Bronchus fibroblast of lung (primary cell): ENCODE measurements at places on chromosomes 4 and X. TPM values are rescaled to one million over a fixed set of nuclear protein-coding genes. Genes with fewer than 3 reads are reported as not detected.

The CT45A10 gene
- not detected in 2 replicates for total RNA-seq

The PPEF1 gene
- total RNA-seq = not detected in 2 replicates

The GLRB gene
- 3.9 and 4.2 TPM in 2 replicates for total RNA-seq

The HEPH gene
- 5.2 and 7.1 TPM in 2 replicates for total RNA-seq

The SH3TC1 gene
- 3.5 and 4.2 TPM in 2 replicates for total RNA-seq

The MAGED4 gene
- total RNA-seq = 81.3 and 103 TPM in 2 replicates

The CXCL3 gene
- 2.4 and 4.6 TPM in 2 replicates for total RNA-seq

The CENPVL1 gene
- not detected in 2 replicates for total RNA-seq

The ADRA2C gene
- 0.17 TPM in 1 of 2 replicates, not detected in the other for total RNA-seq

The SHROOM2 gene
- 10.3 and 13.3 TPM in 2 replicates for total RNA-seq

The CASP3 gene
- total RNA-seq = 17.4 and 21.2 TPM in 2 replicates

The PPP1R2C gene
- not detected in 2 replicates for total RNA-seq

The CXCL8 gene
- total RNA-seq = 5.6 and 6.9 TPM in 2 replicates

The GYPE gene
- 0.74 and 0.84 TPM in 2 replicates for total RNA-seq

The VCX3B gene
- total RNA-seq = not detected in 2 replicates

The TRIM60 gene
- not detected in 2 replicates for total RNA-seq

The NOX1 gene
- not detected in 2 replicates for total RNA-seq

The CHST7 gene
- total RNA-seq = 7.9 and 8.9 TPM in 2 replicates

The PLXNB3 gene
- 4.2 and 5.8 TPM in 2 replicates for total RNA-seq

The LIMCH1 gene
- 0.34 and 2.2 TPM in 2 replicates for total RNA-seq

The PNMA6F gene
- total RNA-seq = not detected in 2 replicates

The DMRTC1 gene
- not detected in 2 replicates for total RNA-seq

The CFAP47 gene
- total RNA-seq = not detected in 2 replicates

The NPY1R gene
- total RNA-seq = not detected in 2 replicates

The PNCK gene
- 0.15 TPM in 1 of 2 replicates, not detected in the other for total RNA-seq

The TMSB15A gene
- 56.0 and 64.7 TPM in 2 replicates for total RNA-seq

The BEX2 gene
- 0.34 and 0.89 TPM in 2 replicates for total RNA-seq

The CLDN2 gene
- total RNA-seq = not detected in 2 replicates

The XAGE5 gene
- total RNA-seq = not detected in 2 replicates

The GAGE12F gene
- total RNA-seq = not detected in 2 replicates

The NAT8L gene
- total RNA-seq = under 0.01 TPM in 1 of 2 replicates, not detected in the other

The STS gene
- 1.5 and 1.7 TPM in 2 replicates for total RNA-seq

The NAAA gene
- 29.4 and 42.7 TPM in 2 replicates for total RNA-seq

The PGAM4 gene
- total RNA-seq = not detected in 2 replicates

The CDS1 gene
- under 0.01 and 0.34 TPM in 2 replicates for total RNA-seq

The NPY2R gene
- total RNA-seq = under 0.01 TPM in 2 replicates

The MTM1 gene
- 3.7 and 4.2 TPM in 2 replicates for total RNA-seq

The ITGB1BP2 gene
- total RNA-seq = 0.30 and 3.4 TPM in 2 replicates

The SHOX gene
- not detected in 2 replicates for total RNA-seq

The CFAP299 gene
- total RNA-seq = not detected in 2 replicates

The ITM2A gene
- total RNA-seq = under 0.01 and 0.50 TPM in 2 replicates

The POF1B gene
- not detected in 2 replicates for total RNA-seq

The MORC4 gene
- total RNA-seq = 17.4 and 18.8 TPM in 2 replicates

The NAP1L2 gene
- total RNA-seq = not detected in 2 replicates

The GPR50 gene
- not detected in 2 replicates for total RNA-seq

The UGDH gene
- total RNA-seq = 94.7 and 96.3 TPM in 2 replicates

The ZCCHC12 gene
- 0.15 and 0.17 TPM in 2 replicates for total RNA-seq

The CLTRN gene
- 0.15 TPM in 1 of 2 replicates, not detected in the other for total RNA-seq

The MTCP1 gene
- total RNA-seq = 0.59 and 1.5 TPM in 2 replicates

The FRG2 gene
- total RNA-seq = not detected in 2 replicates

The MAGEE2 gene
- not detected in 2 replicates for total RNA-seq

The HAND2 gene
- total RNA-seq = 0.30 and 0.84 TPM in 2 replicates

The SOD3 gene
- 4.5 TPM in 2 replicates for total RNA-seq

The RAI2 gene
- 0.84 and 1.0 TPM in 2 replicates for total RNA-seq

The PF4V1 gene
- not detected in 2 replicates for total RNA-seq
